CD4-positive, alpha-beta T cell treated with Interleukin-2 at 100 ng/mL for 4 hours (primary cell): ENCODE measurements at places on chromosomes 3 and 15.

- DNase-seq = no peak
Observed at GRCh38 chr3:36827133-36827532, 62.8 kb upstream of the DCLK3 start.

- DNase-seq = no peak
Observed at GRCh38 chr3:49791571-49791970, 5.2 kb upstream of the IP6K1 start.

DNA sequence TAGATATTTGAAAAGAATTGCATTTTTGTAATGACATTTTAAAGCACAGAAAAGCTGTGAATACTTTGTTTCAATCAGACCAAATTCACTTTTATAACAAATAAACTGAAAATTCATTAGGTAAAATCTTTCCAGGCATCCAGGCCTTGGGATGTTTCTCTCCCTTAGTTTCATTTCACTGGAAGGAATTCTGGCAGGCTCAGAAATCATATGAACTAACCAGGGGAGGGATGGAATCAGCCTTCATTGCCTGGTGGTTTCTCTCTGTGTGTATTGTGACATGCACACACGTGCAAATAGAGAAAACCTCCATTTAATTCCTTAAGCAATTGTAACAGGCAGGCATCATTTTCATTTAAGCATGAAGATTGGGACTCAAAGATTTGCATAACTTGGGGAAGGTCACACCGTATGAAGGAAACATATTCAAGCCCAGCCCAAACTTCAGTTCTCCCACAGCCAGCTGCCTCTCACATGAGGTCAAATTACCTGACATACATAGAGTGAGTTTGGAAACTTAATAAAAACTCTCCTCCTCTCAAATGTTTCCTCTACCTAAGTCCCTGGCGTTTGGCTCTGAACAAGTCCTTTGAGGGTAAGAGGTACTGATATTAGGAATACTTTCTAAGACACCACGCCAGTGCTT is 376.1 kb upstream of the MCTP2 start:
- DNase-seq = no peak

GRCh38 chr15:70523616-70524015 is 239.7 kb downstream of the UACA start:
- no peak for DNase-seq

GRCh38 chr3:178718995-178719635 is 182.9 kb downstream of the KCNMB2 start:
- DNase-seq = no peak

DNA sequence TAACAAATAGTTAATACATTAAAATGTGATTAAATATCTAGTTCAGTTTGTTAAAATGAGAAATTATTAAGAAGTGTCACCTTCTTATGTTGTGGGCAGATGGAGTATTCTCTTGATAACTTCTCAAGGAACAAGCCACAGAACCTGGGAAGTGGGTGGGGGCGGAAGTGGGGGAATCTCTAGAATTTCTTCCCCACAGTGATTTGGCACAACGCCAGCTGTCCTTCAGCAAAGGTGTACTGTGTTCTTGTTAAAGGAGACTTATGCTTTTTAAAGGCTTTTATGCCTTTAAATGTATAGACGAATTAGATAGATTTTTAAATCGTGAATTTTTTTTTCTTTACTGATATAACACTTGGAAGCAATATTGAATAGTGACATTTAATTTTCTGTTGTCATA is 42.4 kb downstream of the SEC22A start:
- peak; percentile 13 for DNase-seq

- DNase-seq = no peak
Observed at GRCh38 chr3:124884474-124885101, 2.6 kb downstream of the ITGB5 start.

- no peak for DNase-seq
Observed at GRCh38 chr3:97692831-97693230, 71.7 kb upstream of the ARL6 start.

GRCh38 chr15:29012097-29012496 is 126.3 kb downstream of the APBA2 start:
- DNase-seq = no peak

- no peak for DNase-seq
Observed at GRCh38 chr15:89781891-89782618, 5.9 kb downstream of the MESP2 start.

DNA sequence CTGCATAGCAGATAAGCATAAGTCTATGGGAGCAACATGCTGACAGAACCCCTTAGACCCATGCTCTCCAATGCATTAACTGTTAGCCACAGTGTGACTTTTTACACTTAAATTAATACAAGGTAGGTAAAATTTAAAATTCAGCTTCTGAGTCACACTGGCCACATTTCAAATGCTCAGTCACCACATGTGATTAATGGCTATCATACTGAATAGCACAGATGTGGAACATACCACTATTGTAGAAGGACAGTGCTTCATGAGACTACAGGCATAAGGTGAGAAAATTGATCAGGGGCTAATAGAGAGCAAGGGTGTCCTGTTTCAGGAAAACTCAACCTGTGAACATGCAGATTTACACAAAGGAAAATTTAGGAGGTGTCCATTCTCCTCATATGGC is 357.0 kb upstream of the SEMA6D start:
- no peak for DNase-seq

DNA sequence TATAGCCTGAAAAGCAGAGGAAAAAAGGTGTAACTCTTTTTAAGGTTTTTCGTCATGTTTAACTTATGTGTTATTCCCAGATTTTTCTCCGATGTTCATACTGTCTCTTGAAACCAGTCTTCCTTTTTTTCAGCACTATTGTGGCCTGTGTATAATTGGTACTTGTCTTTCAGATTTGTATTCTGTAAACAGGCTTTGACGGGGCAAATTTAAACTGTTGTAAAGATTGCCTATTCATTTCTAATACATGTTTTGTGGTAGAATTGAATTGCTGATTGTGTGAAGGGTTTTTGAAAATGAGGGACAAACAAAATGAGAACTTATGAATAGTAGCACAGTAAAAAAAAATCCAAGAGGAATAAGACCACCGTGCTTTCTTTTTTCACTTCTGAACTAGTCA is 33.6 kb downstream of the AKAP13 start:
- no peak for DNase-seq

GRCh38 chr15:74123131-74123429 is 7.3 kb upstream of the ISLR2 start:
- DNase-seq = no peak

GRCh38 chr15:39785139-39785538 is 2.5 kb upstream of the FSIP1 start:
- no peak for DNase-seq

- DNase-seq = no peak
Observed at GRCh38 chr3:14783480-14784086, 35.2 kb upstream of the FGD5 start.

- no peak for DNase-seq
Observed at GRCh38 chr3:53579636-53580035, 85.2 kb downstream of the CACNA1D start.

- peak; percentile 69 for DNase-seq
Observed at GRCh38 chr15:38440353-38441129, 13.4 kb upstream of the FAM98B start.

DNA sequence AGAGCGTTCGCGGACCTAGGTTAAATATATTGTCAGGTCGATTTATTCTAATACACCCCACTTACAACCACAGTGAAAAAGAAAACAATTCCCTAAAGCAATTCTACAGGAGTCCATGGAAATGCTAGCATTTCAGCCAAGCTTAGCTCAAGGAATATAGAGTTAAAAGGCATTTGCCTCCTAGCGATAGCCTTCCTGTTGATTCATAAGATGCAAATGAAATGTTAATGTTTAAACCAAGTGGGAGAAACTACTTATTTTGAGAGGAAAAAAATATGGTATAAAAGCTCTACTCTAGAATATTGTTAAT is 1.7 kb upstream of the ALCAM start:
- no peak for DNase-seq

GRCh38 chr15:88613074-88613944 is 7.8 kb upstream of the AEN start:
- DNase-seq = no peak

DNA sequence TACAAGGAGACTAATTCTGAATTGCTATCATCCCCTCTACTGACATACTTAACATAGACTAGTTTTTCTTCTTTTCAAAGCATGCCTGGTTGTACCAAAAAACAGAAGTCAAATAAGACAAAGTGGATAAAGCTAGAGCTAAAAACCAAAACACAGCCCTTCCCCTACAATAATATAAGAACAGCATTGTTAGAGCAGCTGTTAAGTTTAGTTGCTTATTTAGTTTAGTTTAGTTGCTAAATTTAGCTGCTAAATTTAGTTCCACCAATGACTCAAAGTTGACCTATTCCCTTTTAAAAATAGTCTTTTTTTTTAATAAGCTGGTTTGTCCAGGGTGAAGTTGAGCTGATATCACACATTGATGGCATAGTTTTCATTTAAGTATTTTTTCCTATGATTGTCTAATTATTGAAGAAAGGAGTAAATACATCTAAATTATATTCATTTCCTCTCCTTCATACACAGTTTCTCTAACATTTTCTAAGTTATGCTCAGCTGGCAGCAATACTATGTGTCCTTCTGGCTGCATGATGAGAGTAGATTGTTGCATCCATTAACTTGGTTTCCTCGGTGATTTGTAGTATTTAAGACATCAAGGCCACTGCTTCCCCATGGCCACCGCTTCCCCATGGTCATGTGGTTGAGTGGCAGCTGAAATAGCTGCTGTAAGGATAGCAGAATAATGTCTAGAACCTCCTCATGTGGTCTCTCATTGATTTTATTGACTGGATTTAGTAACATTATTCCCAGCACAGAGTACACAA is 718.6 kb upstream of the NECTIN3 start:
- no peak for DNase-seq
